ENCODE measurements at places on chromosomes 6 and 20.

GRCh38 chr6:16146527-16146955 lies 17.7 kb downstream of the MYLIP start:
- DNase-seq = peak; percentile 55

- DNase-seq = no peak
Measured at GRCh38 chr6:152404936-152405595, 232.1 kb downstream of the SYNE1 start.

- no peak for DNase-seq
Measured at GRCh38 chr6:143896126-143896860, 32.0 kb downstream of the ZC2HC1B start.

- no peak for DNase-seq
Measured at GRCh38 chr6:96762599-96762998, 74.7 kb downstream of the GPR63 start.

GRCh38 chr6:44778513-44778912 lies 391.0 kb downstream of the CDC5L start:
- no peak for DNase-seq

- DNase-seq = peak; percentile 1
Measured at GRCh38 chr6:73699676-73700459, 3.9 kb downstream of the CD109 start.
